ENCODE measurements at places on chromosomes 7 and 10.
A peak's percentile ranks its signal among the peaks of the same experiment; 100 is the strongest.

DNA sequence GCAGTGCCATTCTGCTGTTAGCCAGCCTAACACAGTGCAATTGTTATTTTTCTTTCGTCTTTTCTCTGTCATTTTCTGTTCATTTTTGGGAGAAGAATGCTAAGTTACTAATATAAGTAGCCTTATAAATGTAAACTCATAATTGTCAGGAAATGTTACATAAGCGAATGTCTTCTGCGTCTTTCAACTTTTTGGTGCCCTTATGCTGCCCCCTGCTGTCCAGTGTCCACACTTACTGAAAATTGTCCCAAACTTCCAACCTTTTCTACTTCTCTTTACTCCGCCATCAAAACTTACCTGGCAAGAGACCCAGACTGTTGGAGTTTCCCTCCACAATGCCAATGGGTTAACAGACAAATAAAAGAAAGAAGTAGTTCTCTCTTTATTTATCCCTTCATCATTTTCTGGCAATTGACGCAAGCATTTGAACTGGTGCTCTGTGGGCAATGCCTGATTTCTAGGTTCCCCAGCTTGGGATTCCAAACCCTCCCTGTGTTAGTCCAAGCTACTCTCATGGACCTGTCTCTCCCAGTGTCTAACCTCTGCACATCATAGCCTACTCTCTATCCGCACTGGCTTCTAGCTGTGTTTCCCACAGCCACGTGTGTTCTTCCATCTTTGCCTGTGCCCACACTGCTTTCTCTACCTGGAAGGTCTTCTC is 21.0 kb upstream of the EPC1 start:
- DNase-seq: peak; percentile 53

DNA sequence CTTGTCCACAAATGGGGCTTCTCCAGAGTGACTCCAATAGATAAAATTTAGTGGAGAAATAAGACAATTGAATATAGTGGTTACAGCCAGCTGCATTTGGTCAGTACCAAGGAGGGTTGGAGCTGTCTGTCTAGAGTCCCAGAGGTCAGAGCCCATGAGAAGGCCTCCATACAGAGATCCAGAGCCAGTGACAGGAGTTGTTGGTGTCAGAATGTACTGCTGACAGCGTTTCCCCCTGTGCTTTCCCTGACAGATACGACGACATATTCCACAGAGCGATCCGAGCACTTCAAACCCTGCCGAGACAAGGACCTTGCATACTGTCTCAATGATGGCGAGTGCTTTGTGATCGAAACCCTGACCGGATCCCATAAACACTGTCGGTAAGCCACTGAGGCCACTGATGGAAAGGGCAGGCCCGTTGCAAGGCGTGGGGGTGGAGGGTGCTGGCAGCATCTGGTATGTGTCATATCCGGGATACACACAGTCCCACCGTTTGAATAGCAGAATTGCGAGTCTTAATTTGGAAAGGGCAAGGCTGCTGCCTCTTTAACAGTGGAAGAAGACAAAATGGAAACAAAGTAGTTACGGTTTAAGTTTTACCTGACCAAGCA is 483.6 kb downstream of the NRG3 start:
- DNase-seq: no peak

DNA sequence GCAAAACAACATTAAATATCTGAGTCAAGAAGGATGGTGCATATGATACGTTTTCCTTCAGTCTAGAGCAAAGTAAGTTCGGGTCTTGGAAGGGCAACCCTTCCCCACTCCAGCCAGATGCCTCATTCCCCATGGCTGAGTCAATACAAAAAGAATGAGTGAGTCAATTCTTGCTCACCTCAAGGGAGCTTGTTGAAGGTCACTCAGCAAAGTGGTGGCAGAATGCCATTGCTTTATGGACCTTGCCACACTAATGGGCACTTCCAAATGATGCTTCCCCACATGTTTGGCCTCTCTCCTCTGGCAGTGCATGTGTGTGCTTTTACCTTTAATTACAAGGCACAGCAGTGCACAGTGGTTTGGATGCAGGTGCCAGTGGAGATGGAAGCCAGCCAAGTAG is 296.5 kb downstream of the SORCS3 start:
- no peak for DNase-seq

DNA sequence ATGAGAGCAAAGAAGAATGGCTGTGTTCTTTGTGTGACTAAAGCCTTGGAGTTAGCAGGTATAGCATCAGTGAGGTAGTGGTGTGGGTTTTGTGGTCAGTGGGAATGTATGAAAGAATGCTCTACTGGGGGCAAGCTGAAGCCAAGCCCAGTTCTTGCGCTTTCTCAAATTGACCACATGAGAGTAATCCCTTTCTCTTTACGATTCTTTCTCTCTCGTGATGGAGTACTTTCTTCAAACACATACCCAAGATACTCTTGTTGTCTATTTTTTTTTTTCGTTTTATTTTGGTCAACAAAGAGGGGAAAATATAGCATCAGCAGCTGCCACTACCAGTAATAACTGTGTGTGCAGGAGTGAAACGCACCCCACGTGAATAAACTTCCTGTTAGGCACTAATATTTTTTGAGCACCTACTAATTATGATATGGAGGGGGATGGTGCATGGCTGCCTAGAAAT is 8.4 kb upstream of the PANK1 start:
- DNase-seq: no peak

DNA sequence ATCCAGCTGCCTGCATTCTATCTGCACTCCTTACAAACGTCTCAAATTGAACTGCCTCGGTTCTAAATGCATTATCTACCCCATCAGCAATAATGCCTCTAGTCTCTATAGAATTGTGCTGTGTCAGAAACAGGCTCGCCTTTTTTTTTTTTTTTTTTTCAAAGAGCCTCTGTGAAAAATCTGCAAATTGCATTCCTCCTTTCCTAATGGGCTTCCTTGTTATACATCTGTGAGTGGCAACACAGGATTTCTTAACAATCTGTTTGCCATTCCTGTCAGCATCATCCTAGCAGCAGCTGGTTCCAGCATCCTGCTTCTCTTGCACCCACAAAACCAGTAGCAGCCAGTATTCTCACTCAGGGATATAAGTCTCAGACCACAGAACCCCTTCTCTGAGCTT is 413.5 kb upstream of the SEMA3D start:
- DNase-seq: no peak
